ENCODE measurements at places on chromosomes 3 and 15.

GRCh38 chr3:157290766-157291165, 130.8 kb upstream of the CCNL1 start:
- DNase-seq: no peak

DNA sequence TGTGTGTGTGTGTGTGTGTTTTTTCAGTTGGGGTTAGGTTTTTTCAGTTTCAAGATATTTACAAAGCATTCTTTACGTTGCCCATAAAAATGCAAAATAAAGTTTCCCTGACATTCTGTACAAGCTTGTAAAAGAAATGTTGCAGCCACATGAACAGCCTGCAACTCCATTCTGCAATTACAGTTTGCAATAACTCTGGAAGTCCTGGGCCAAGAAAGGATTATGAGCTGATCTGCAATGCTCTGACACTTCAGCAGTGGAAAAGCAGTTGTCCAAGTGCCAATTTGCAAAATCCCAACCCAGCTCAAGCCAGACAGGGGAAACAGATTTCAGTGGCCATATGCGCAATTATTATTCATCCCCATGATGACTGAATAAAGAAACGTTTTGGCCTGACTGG, 322.1 kb downstream of the MEX3B start:
- DNase-seq: no peak

- DNase-seq: no peak
Measured at GRCh38 chr3:181344331-181344730, 354.8 kb upstream of the DNAJC19 start.

GRCh38 chr15:31259562-31260252, 66.9 kb upstream of the KLF13 start:
- no peak for DNase-seq

GRCh38 chr3:160381470-160381869, 17.6 kb downstream of the IFT80 start:
- no peak for DNase-seq

GRCh38 chr3:157810924-157811718, 295.1 kb downstream of the SHOX2 start:
- DNase-seq: no peak

GRCh38 chr3:28682121-28682520, 333.5 kb upstream of the AZI2 start:
- DNase-seq: no peak

- DNase-seq: no peak
Measured at GRCh38 chr3:26049951-26050350, 260.1 kb downstream of the OXSM start.

- DNase-seq: no peak
Measured at GRCh38 chr15:67072958-67073357, 7.6 kb downstream of the SMAD3 start.

GRCh38 chr3:177516158-177517011, 319.1 kb upstream of the TBL1XR1 start:
- DNase-seq: peak; percentile 86

- DNase-seq: peak; percentile 71
Measured at GRCh38 chr3:45592830-45593707, 1.5 kb upstream of the LIMD1 start.

DNA sequence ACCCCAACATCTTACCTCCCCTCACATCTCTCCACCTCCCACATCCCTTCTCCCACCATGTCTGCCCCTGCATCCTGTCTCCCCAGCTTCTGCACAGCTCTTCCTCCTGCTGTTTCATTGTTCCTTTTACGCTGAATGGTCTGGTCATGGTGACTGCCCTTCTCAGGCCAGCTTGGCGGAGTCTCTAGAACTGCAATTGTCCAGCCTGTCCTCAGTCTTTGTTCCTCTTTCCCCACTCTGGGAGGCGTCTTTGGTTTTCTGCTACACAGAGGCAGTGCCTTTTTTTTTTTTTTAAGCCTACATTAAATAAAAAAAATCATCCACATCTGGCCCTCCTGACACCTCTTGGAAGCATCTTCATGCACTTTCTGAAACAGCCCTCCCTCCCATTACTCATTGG, 49.1 kb upstream of the SEC22A start:
- DNase-seq: no peak

- DNase-seq: no peak
Measured at GRCh38 chr15:45732662-45733061, 97.8 kb downstream of the SQOR start.

DNA sequence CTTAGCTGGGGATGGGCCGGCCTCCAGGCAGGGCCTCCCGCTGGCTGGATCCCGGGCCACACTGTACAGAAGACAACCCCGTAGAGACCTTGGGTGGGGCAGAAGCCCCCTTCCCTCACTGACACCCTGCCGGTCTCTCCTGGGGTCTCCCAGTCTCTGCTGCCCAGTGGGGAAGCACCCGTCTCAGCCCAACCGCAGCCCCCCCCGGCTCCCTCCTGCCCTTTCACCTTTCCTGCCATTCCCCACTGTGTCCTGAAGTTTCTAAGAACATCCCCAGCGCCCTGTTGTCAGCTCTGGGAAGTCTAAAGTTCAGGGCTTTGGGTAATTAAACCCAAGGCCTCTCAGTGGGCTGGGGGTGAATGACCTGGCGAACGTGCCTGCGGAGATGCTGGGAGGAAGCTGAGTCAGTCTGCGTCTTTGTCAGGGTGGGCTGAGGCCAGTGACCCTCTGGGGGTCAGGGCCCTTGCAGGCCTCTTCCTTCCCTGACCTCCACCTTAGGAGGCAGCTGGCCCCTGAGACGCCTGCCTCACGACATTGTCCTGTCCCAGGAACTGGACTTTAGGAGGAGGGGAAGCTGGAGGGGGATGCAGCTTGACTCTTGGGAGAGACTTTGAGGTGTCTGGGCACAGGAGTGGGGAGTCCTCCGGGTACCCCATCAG, 1.4 kb upstream of the SLC51A start:
- DNase-seq: no peak

- DNase-seq: no peak
Measured at GRCh38 chr3:10712121-10712520, 103.9 kb upstream of the SLC6A11 start.

DNA sequence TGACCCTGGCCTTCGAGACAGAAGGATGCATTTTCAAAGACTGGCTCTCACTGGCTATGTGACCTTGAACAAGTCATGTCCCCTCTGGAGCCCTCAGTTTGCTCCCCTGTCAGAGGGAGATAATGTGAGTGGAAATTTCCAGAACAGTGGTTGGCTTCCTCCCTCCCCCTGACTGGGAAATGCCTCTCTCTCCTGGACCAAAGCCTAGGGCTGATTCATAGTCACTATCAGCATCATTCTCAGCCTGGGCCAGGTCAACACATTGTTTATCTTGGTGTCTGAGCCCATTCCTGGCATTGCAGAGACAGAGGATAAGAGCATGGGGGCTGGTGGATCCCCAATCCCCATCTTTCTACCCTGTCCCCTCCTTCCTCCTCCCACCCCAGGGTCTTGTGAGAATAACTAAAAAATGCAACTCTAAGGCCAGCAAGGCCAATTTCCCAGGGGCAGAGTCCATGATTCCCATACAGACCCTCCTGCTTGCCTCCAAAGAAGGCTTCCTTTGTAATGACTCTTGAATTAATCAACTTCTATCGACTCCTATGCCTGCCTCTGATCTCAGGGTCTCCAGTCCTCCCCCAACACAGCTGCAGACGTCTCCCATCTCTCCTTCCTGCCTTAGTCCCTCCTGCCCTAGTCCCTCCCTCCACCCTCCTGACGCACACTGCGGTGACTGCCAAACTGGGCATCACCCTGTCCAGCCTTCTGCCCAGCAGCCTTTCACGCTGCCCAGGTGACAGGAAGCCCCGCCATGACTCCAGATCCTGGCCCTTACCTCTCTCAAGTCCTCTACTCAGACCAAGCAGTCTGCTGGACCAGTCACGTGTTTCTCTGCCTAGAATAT, 35.4 kb upstream of the CORO2B start:
- peak; percentile 43 for DNase-seq

DNA sequence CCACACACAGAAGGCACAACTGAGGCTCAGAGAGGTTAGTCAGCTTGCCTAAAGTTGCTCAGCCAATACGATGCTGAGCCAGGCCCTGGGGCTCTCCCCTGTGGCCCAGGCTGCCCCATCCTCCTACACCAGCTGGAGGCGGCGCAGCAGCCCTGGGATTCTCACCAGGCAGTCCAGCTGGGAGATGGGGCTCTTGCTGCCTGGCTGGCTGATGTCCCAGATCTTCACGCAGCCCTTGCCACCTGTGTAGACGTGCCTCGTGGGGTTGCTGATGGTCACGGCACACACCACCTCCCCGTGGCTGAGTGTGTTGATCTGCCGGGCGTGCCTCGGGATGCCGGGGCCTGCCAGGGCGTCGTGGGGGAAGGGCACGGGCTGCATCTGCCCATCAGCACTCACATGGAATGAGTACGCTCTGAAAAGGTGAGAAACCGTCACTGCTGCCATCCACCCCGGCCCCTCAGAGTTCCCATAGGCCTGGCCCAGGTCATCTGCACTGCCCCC, 42.8 kb downstream of the TLE3 start:
- DNase-seq: no peak

DNA sequence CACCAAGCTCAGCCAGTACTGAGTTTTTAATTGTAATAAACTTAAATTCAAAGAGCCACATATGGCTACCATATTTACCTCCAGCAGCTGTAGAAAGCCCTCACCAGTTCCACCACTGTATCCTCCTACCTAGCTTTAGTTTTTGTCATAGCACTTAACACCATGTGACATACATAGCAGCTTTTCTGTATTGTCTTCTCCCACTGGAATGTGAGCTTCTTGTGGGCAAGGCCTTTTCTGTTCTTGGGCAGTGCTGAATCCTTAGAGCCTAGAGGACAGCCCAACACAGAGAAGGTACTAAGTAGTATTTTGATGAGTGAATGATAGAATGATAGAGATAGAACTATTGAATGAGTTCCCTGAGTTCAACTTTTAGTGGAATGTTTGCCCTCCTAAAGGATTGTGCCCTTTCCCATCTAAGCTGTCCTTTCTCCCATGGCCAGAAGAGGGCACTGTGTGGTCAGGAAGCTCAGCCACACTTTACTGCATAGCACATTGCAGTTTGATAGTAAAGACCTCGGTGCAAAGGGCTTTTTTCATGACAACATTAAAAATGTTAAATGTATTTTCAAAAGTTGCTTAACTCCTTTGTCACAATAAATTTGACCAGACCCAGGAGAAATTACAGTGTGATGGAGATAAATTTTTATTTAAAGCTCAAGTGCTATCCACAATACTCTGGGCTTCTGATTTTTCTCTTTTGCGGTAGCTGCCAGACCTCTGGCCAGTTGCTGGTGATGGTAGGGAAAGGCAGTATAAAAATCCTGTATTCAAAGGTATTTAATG, 115.8 kb downstream of the GHSR start:
- no peak for DNase-seq

- no peak for DNase-seq
Measured at GRCh38 chr15:42691308-42691707, 45.6 kb downstream of the CDAN1 start.

DNA sequence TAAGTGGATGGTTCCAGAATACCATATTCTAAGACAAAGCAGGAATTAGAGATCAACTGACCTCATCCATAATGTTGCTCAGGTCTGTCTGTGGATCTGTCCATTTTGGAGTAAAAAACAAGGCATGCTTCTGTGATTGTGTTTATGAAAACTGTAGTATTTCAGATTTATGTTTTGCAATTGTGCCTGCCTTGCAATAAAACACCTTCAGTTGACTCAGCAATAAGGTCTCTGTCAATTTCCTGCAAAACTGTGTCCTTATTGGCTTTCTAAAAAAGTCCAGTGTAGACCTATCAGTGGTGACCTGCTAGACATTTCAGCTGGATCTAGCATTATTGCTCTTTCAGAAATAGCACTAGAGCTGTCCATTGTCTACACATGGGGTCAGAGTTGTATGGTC, 409.5 kb upstream of the AZI2 start:
- no peak for DNase-seq

DNA sequence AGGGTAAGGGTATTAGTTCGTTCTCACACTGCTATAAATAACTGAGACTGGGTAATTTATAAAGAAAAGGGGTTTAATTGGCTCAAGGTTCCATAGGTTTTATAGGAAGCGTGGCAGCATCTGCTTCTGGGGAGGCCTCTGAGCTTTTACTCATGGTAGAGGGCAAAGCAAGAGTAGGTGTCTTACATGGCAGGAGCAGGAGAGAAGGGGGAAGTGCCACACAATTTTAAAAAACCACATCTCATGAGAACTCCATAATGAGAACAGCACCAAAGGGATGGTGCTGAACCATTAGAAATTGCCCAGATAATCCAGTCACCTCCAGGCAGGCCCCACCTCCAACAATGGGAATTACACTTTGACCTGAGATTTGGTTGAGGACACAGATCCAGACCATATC, 12.2 kb downstream of the RNF111 start:
- DNase-seq: no peak

GRCh38 chr3:128874481-128875180, 4.8 kb upstream of the ACAD9 start:
- DNase-seq: no peak

DNA sequence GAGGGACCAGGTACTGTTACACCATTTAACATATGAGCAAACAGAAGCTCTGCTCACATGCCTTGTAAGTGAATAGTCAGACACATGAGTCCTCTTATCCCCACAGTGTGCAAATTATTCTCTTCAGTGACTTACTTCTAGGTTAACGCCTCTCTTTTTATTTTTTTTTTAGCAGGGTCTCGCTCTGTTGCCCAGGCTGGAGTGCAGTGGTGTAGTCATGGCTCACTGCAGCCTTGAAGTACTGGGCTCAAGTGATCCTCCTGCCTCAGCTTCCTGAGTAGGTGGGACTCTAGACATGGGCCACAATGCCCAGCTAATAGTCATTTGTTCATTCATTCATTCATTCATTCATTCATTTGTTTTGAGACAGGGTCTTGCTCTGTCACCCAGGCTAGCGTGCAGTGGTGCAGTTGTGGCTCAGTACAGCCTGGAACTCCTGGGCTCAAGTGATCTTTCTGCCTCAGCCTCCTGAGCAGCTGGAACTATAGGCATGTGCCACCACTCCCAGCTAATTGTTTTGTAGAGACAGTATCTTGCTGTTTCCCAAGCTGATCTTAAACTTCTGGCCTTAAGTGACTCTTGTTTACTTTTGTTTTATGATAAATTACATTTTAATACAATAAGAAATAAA, 94.7 kb downstream of the LRRC28 start:
- DNase-seq: no peak

GRCh38 chr15:62758126-62758951, 284.2 kb upstream of the TPM1 start:
- DNase-seq: peak; percentile 23

DNA sequence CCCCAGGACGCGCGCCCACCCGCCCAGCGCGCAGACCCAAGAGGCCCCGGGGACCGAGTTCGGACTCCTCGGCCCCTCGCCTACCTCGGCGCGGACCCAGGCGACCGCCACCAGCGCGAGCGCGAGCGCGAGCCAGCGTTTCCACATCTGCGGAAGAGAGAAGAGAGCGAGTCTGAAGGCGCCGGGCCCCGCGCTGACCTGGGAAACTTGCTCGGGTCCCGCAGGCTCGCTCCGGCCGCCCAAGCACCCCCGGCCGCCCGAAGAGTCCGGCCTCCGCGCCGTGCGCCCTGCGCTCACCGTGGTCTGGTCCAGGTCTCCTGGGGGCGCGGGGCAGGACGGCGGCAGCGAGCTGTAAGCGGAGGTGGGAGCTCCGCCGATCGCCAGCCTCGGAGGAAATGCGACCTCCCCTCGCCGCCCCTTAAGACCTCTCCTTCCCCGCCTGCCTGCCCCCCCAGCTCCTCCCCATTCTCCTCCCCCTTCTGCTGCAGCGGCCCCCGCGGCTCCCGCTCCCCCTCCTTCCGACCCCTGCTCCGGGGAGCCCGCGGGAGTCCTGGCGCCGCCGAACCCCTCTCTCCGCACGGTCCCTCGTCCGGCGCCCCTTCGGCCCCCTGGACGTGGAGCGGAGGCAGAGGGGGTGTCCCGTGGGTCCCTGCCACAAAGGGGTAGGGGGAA, at the start of gene FSTL1:
Gene FSTL1, minus strand, starts transcription at position 393 of the 672 bp plus-strand sequence. Its CDS starts 246 bp downstream, at position 147.
- no peak for DNase-seq

GRCh38 chr3:56303487-56303886, 164.8 kb downstream of the ERC2 start:
- DNase-seq: no peak

All from smooth muscle cell of the brain vasculature (primary cell).